Stimulated activated CD8-positive, alpha-beta memory T cell treated with anti-CD3 and anti-CD28 coated beads, Interleukin-4, amount 100 ng/mL, for 1 hour (primary cell): ENCODE measurements at places on chromosomes 12 and 14.

DNA sequence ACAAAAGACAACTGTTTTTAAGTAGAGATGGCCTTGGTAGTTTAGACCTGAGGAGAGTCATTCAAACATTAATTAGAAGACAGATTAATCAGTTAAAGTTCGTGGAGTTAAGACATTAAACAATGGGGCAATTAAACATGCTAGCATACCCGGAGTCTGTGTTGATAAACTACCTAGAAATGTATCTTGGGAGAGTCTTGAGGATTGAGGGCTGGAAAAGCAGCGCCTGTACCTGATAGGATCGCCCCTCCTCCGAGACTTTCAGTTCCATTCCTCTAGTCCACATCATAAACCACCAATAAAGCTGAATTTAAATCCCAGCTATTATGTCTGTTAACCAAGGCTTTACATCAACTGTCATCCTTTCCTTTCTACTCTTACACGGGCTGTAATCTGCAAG, 1.0 kb upstream of the KRAS start:
- DNase-seq = no peak

- no peak for DNase-seq
These were observed 336.3 kb downstream of the NOVA1 start for GRCh38 chr14:26261368-26262122.

- no peak for DNase-seq
These were observed 198.4 kb downstream of the NELL2 start for GRCh38 chr12:44677724-44678123.

- no peak for DNase-seq
These were observed 10.0 kb upstream of the SNRPF start for GRCh38 chr12:95848575-95849388.

- no peak for DNase-seq
These were observed 512.4 kb upstream of the TMPO start for GRCh38 chr12:98002887-98003493.

DNA sequence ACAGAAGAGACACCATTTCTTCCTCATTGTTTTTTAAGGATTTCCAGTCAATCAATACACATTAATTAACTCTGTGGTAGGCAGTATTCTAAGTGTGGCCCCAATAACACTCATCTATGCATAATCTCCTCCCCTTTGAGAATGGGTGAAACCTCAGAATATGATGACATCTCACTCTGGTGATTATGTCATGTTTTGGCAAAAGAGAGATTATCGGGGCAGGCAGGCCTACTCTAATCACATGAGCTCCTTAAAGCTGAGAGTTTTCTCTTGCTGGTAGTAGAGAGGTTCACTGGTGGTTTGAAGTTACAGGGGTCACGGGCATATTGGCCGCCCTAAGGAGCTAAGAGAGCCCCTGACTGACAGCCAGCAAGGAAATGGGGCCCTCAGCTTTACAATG, 7.1 kb upstream of the LGMN start:
- no peak for DNase-seq

GRCh38 chr12:28884904-28885679, 264.0 kb upstream of the FAR2 start:
- no peak for DNase-seq

- DNase-seq = no peak
These were observed 31.5 kb downstream of the TMEM132D start for GRCh38 chr12:129871991-129872972.

- no peak for DNase-seq
These were observed 36.8 kb upstream of the PIWIL1 start for GRCh38 chr12:130300737-130301535.

GRCh38 chr12:77496714-77497113, 334.0 kb upstream of the NAV3 start:
- no peak for DNase-seq

DNA sequence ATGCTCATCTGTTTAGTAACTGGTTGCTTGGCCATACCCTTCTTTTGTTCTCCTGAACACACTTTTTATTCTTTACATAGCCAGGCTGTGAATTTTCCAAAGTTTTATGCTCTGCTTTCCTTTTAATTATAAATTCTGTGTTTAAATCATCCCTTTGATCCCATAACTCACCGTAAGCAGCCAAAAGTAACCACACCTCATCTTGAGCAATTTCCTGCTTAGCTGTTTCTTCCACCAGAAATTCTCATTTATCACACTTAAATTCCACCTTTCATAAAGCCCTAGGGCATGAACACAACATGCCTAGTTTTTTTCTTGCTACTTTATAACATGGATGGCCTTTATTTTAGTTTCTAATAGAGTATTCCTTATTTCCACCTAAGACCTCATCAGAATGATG, 510.7 kb downstream of the C12orf50 start:
- no peak for DNase-seq

DNA sequence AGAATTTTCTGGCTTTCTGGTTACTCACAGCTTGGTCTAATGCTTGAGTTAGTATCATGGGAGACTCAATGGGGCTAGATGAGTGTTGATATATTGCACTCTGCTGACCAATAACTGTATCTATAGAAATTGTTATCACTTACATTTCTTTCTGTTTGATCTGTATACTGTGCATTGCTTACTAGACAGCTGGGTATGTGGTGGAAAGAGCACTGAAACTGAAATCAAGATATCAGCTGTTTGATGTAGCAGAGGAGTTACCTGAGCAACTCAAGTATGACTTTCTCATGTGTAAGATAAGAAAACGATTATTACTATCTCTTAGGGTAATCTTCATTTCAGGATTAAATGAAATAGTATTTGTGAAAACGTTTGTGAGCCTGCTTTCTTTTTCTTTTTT, 183.0 kb downstream of the SLC15A5 start:
- DNase-seq = no peak

DNA sequence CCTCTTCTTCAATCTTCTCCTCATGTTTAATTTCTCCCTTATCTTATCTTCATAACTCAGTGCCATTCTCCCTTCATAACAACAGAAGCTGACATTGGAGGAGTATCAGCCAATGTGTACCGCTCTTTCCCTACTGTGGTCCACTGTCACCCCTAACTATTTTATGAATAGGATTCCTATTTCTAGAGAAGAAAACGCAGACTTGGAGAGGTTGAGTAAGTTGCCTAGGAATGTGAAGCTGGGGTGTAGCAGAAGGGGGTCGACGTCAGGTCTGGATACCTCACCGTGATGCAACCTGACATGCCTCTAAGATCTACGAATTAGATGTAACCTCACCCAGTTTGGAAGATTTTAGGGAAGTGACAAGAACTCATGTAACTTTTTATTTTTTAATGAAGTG, 17.1 kb downstream of the LMO3 start:
- DNase-seq = no peak

DNA sequence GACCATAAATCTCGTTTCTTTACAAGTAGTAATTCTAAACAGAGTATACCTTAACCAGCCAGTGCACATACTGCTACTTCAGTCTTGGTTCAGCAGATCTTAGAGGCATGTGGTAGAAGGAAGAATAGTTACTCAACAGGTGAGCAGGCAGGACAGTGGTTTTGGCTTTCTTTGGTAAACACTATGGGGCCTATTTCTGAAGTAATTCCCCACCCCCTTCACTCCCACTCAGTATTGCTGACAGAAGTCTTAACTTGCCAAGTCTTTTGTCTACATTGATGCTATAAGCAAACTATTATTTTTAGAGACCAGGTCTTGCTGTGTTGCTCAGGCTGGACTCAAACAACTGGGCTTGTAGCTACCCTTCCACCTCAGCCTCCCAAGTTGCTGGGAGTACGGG, 68.5 kb downstream of the FBXO34 start:
- DNase-seq = no peak
